ENCODE measurements at places on chromosomes 6 and 20.

DNA sequence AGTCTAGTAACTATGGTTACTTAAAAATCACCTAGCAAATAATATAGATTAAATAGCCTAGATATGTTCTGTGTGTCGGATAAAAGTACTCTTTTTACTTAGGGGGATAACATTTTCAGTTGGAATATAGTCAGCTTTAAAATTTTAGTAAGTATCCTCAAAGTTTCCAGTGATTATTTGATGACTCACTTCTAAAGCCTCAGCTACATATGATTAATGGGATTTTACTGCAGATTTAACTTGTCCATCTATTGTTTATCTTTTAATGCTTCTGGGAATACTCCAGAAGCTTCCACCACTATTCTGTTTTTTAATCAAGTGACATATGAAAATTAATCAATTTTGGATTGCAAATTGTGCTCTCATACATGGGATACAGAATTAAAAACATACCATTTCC, 8.7 kb upstream of the TENT5A start:
- DNase-seq = no peak

DNA sequence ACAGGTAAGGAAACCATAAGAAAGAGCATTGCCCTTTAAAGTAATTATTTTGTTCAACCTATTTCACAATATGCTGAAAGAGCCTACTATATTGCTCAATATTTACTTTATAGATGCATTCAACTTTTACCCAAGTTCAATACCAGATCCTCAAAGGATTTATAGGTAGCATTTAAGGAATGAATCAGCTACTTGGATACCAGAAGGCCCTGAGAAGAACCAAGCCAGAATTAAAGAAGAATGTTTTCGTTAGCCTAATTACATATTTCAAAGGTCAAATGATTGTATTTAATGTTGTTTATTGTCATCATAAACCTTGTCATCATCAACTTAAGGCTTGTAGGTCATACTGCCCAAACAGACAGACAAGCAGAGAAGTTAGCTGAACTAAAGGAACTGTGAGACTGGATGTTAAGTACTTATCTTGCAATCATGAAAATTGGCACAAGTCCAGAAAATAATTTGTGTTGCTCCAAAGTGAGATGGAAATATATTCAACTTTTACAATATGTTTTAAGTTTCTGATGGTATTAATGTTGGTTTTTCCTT, 636.7 kb downstream of the RFPL4B start:
- DNase-seq = no peak

- DNase-seq = no peak
Measured at GRCh38 chr20:21707267-21707666, 1.8 kb downstream of the PAX1 start.

DNA sequence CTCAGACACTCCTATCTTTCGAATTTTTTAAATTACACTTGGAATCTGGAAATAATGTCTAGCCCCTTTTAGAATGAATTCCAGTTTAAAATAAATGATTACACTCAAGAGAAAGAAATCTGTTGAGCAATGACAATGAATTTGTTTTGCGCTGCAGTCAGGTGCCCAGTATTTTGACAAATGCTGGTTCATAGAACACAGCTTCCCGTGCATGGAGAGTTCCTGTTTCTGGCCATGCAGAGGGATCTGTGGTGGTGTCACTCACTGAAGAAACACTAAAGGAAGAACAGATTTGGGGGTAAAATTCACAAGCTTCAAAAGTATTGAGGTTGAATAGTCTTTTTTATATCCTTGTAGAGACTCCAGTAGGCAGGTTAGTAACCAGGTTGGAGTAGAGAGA, 113.4 kb upstream of the CEP85L start:
- DNase-seq = no peak

DNA sequence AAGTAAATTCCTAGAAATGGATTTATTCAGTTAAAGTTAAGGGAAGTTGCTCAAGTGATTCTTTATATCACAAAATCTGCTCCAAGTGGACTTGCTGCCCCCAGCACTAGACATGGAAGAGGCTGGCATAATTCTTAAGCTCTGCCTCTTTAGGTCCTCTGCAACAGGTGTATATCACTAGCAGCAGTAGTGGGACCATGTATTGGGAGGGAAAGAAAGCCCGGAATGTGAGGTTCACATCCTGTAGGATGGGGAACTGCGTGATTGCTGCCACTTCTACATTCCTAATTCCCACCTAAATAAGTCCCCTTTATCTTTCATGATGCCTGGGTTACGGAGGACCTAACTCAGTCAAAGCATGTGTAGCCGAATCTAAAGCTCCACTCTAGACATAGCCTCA, 13.2 kb downstream of the SPATS1 start:
- no peak for DNase-seq

GRCh38 chr6:90454836-90455427, 131.9 kb downstream of the MAP3K7 start:
- DNase-seq = no peak

DNA sequence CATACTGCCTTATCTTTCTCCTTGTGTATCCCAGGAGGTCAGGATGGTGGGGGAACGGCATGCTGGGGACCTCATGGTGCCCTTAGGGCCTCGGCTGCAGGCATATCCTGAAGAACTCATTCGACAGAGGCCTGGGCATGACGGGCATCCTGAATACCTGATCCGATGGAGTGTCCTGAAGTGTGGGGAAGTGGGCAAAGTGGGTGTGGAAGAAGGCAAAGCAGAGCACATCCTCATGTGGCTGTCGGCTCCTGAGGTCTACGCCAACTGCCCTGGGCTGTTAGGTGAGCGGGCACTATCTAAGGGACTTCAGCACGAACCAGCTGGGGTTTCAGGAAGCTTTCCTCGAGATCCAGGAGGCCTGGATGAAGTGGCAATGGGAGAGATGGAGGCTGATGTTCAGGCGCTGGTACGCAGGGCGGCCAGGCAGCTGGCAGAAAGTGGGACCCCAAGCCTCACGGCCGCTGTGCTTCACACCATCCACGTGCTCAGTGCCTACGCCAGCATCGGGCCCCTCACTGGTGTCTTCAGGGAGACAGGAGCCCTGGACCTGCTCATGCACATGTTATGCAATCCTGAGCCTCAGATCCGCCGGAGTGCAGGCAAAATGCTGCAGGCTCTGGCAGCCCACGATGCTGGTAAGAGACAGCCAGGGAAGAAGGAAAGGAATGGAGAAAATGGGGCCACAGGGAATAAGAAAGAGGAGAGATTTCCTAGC, 2.4 kb downstream of the CUL9 start:
- no peak for DNase-seq

- no peak for DNase-seq
Measured at GRCh38 chr6:105382496-105382895, 20.4 kb downstream of the PREP start.

DNA sequence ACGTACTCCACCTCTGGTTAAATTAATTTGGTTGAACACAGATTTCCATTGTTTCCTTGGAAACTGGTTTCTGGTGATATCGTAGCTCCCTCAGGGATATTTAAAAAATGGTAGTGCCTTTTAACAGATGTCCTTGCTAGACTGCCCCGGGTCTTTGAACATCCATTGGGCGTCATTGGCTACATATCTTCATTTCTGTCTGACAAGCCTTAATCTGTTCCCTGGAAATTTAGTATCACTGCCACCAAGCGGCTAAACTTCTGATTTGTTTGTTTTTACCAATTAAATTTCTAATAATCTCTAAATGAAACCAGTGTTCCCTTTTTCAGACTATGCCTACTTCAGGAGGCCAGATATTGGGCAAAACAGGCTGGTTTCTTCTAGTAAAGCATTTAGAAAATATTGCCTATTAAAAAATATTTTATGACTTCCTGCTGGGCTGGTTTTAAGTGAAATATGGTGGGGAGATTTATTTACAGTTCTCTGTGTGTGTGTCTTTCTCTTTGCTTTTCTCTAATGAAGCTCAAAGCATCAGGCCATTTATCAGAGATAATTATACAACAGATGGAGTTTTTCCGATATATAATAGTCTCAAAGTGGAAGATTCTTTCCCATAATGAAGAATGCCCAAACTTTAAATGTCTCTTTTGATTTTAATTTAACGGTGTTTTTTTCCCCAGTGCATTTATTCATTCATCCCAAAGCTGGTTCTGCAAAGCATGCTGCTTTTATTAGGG, 249.5 kb downstream of the ZFAND3 start:
- no peak for DNase-seq

All from cortex of kidney (tissue), 1 donor.